Astrocyte (in vitro differentiated cells and primary cell): ENCODE measurements at places on chromosomes 7 and 10. TPM values are rescaled to one million over a fixed set of nuclear protein-coding genes. Genes with fewer than 3 reads are reported as not detected.
A peak's percentile ranks its signal among the peaks of the same experiment; 100 is the strongest.

HOXA10 gene
- not detected in 2 replicates for total RNA-seq

MRLN gene
- not detected in 2 replicates for total RNA-seq

MRPS17 gene
- 13.8 and 15.7 TPM in 2 replicates for total RNA-seq

HOXA4 gene
- not detected in 2 replicates for total RNA-seq

LOXL4 gene
- total RNA-seq: 26.6 and 41.2 TPM in 2 replicates

DNA sequence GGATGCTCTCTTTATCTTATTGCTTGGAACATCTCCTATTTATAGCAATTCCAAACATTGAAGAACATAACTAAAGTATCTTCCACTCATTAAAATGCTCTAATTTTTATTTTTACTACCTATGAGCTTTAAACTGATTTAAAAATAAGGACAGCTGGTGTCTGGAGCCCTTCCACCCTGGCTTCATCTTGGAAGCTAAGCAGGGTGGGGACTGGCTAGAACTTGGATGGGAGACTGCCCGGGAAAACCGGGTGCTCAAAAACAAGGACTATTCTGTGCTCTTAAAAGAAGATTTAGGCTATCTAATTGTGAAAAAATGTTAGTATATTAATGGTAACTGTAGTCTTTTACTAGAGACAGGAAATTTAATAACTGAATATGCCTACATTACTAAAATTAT lies 69.2 kb downstream of the ARMC3 start:
- H3K27ac ChIP-seq: no peak overlapping the region
- peaks cover 5% of the 10 kb centered on the region for H3K27me3 ChIP-seq
- H3K4me3 ChIP-seq: no peak overlapping the region
- no peaks in the 10 kb centered on the region for H3K4me1 ChIP-seq
- no peaks in the 10 kb centered on the region for H3K36me3 ChIP-seq
- DNase-seq: peak; percentile 33

- DNase-seq: peak; percentile 11
- no peak overlapping the region for H3K4me3 ChIP-seq
- no peaks in the 10 kb centered on the region for H3K27me3 ChIP-seq
- no peaks in the 10 kb centered on the region for H3K36me3 ChIP-seq
These were observed 99.0 kb upstream of the PDE1C start for GRCh38 chr7:32169228-32169627.

DNA sequence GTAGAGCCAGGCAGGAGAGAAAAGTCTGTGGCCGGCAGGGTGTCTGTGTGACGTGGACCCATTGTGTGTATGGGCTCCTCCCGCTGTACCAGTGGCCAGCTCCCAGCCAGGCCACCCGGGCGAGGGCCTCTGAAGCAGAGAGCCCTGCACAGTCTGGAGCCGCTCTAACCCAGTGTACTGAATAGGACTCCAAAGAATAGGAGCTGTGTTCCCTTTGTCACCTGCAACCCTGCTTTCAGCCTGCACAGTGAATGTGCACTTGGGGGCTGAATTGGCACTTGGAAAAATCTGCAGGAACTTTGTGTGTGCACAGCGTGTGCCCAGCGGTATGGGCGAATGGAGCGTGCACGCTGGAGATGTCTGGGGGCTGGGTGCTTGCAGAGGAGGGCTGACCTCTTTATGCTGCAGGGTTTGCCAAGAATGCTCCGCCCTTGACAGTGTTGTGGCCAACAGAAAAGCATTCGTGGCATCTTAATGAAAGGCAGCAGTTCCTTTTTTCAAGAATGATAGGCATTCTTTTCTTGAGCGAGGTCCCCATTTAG lies 216.2 kb downstream of the AUTS2 start:
- peaks cover 17% of the 10 kb centered on the region for H3K4me1 ChIP-seq
- no peak overlapping the region for H3K27ac ChIP-seq
- no peaks in the 10 kb centered on the region for H3K27me3 ChIP-seq
- peak; percentile 73 for DNase-seq
- peak overlapping the region; percentile 2 for H3K4me3 ChIP-seq

DNA sequence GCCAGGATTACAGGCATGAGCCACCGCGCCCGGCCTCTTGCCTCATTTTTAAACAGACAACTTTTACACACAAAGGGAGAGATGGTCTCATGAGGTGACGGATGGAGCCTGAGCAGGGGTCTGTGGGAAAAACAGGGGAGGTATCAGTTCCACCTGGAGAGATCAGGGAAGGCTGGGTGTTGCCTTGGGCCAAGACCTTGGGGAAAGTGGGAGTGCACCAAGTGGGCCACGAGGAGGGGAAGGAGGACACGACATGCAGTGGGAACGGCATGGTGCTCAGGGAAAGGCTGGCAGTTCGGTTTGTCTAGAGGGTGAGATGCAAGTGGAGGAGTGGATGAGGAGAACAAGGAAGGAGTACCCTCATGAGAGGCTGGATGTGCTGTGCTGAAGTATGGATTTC lies 8.9 kb upstream of the ZNF777 start:
- H3K4me1 ChIP-seq: no peaks in the 10 kb centered on the region
- H3K27ac ChIP-seq: no peak overlapping the region
- H3K4me3 ChIP-seq: no peak overlapping the region
- DNase-seq: no peak
- peaks cover 6% of the 10 kb centered on the region for H3K36me3 ChIP-seq

DNA sequence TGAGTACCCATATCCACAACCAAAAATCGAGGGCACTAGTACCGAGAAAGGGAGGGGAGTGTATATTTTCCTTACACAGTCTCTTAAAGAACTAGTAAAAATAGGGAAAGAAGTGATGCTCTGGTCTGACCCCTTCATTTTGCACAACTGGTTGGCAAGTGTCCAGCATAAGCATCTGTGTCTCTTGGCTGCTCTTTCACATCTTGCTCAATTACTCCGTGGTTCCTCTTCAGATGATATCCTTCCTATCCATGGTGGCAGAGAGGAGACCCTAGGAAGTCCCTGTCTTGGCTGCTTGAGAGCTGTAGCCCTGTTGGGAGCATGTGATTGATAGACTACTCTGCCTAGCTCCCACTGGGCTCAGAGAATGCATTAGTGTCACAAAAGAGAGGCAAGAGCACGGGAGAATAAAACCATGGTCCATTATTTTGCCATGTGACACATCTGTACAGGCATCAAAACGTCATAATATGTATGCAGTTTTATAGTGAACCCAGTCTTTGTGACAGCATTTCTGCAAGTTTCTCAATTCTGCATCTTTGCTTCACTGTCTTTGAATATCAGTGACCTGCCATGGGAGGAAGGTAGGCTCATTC lies 111.8 kb upstream of the ANKRD1 start:
- no peak overlapping the region for H3K27ac ChIP-seq
- DNase-seq: no peak
- H3K27me3 ChIP-seq: no peaks in the 10 kb centered on the region
- H3K4me3 ChIP-seq: no peak overlapping the region

GRCh38 chr7:22859641-22860290 lies 37.1 kb upstream of the TOMM7 start:
- H3K36me3 ChIP-seq: peaks cover 11% of the 10 kb centered on the region
- H3K4me3 ChIP-seq: no peak overlapping the region
- peaks cover 46% of the 10 kb centered on the region for H3K4me1 ChIP-seq
- peak overlapping the region; percentile 89 for H3K27ac ChIP-seq
- H3K27me3 ChIP-seq: no peaks in the 10 kb centered on the region

- DNase-seq: no peak
- no peaks in the 10 kb centered on the region for H3K27me3 ChIP-seq
- no peaks in the 10 kb centered on the region for H3K36me3 ChIP-seq
- no peaks in the 10 kb centered on the region for H3K4me1 ChIP-seq
- H3K4me3 ChIP-seq: no peak overlapping the region
These were observed 8.8 kb upstream of the SH2D4B start for GRCh38 chr10:80528901-80529300.

DNA sequence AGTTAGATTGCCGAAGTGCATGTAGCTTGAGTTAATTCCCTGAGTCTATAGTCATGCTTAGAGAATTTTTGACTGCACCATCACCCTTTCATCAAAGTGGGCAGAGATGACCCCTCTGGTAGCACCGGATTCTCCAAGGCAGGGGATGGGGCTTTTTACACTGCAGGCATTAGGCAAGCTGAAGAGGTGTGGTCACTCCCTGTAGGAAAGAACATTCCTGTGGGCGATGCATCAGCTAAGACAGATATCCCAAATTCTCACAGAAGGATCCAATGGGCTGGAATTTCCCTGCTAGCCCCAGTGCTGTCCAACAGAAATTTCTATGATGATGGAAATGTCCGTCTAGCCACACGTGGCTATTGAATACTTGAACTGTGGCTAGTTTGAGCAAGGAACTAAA lies 118.2 kb downstream of the ADAM12 start:
- no peaks in the 10 kb centered on the region for H3K27me3 ChIP-seq
- no peak overlapping the region for H3K4me3 ChIP-seq
- peak overlapping the region; percentile 93 for H3K27ac ChIP-seq
- DNase-seq: peak; percentile 100
- H3K4me1 ChIP-seq: peaks cover 22% of the 10 kb centered on the region
